ENCODE measurements at places on chromosomes 16 and 17.

- no peak for DNase-seq
Measured at GRCh38 chr16:57379579-57379978, 7.3 kb downstream of the CX3CL1 start.

DNA sequence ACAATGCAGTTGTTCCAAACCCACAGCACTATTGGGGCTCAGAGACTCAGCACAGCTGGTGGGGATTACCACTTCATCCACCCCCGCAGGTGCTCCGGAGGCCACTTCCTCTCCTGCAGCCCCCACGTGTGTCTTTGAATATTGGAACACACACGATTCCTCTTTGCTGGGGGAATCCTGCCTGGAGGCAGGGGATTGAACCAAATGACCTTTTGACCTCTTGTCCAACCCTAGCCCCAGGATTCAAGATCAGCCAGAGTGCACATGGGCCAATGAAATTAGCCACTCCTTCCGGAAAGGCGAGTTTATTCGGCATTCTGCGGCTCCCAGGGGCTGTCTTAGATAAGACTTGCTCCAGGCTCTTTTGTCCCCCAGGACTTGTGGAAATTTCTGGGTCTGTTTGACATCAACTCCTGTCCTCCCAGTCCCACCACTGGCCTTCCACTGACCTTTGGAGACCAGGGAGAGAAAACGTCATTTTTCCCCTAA lies 350.2 kb downstream of the FOXL1 start:
- no peak for DNase-seq

- DNase-seq: no peak
Measured at GRCh38 chr16:56580391-56581048, 8.8 kb upstream of the MT3 start.

DNA sequence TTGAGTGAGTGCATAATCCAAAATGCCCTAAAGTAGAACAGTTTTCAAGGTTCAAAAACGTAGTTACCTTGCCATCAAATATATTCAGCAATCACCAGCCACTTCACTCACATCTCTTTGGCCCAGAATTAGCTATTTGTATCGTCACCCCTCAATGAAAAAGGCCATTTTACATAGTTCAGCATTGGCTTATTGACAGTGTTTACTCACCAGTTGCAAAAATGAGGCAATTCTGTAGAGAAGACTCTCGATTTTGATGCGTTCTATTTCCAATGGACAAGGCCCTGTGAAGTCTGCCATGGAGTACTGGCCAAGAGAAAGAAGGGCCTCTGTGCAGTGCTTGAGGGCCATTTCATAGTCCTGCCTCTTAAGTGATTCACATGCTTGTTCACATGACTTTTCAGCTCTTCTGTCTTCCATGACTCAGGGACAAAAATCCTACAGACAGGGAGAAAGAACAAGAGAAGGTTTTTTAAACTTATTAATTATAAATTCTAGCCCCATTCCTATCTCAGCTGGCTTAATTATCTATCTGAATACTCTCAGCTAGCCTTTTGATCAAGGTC lies 26.5 kb downstream of the HELZ start:
- no peak for DNase-seq

- DNase-seq: peak; percentile 60
Measured at GRCh38 chr16:57530104-57530521, 6.3 kb downstream of the CCDC102A start.

DNA sequence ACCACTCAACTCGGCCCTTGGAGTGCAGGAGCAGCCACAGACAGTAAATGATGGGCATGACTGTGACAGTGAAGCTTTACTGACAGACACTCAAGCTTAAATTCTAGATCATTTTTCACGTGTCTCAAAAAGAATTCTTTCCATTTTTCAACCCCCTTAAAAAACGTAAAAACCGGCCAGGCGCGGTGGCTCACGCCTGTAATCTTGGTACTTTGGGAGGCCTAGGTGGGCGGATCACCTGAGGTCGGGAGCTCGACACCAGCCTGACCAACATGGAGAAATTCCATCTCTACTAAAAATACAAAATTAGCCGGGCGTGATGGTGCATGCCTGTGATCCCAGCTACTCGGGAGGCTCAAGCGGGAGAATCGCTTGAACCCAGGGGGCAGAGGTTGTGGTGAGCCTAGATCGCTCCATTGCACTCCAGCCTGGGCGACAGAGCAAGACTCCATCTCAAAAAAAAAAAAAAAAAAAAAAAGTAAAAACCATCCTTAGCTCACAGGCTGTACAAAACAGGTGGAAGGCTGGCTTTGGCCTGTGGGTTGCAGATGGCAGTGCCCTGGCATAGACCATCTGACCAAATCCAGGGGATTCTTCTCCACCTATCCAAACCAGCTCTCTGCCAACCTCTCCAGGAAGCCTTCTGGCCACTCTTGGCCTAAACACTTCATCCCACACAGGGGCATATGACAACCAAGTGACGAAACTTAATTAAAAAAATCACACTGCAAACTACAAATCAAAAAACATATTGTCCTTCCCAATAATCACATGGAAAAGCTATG lies 18.3 kb downstream of the TBC1D16 start:
- no peak for DNase-seq

DNA sequence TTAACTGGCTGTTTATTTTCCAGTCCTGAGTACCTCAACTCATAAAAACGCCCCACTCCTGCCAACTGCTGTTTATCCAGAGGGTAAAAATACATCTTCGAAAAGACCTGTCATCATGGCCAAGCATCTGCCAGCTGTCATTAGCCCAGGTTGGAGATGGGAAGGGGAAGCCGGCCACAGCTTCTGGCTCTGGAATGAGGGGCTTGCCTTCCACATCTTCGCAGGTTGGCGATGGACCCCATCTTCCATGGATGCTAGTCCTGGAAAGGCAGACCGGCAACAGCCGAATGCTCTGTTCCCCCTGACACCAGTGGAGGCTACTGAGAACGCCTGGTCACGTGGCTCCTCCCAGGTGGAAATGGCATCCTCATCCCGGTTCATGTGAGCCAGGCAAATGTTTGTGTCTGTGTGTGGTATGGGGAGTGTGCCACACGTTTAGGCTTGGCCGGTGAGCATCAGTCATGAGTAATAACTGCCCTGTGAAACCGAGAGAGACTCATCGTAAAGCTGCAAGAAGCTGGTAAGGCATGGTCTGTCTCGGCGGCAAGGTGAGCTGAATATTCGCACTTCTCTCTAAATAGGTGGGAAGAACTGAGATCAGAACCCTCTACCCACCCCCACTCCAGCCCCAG lies 420 bp upstream of the KRTAP17-1 start:
- DNase-seq: no peak

GRCh38 chr16:82796047-82796446 lies 169.3 kb downstream of the CDH13 start:
- no peak for DNase-seq

DNA sequence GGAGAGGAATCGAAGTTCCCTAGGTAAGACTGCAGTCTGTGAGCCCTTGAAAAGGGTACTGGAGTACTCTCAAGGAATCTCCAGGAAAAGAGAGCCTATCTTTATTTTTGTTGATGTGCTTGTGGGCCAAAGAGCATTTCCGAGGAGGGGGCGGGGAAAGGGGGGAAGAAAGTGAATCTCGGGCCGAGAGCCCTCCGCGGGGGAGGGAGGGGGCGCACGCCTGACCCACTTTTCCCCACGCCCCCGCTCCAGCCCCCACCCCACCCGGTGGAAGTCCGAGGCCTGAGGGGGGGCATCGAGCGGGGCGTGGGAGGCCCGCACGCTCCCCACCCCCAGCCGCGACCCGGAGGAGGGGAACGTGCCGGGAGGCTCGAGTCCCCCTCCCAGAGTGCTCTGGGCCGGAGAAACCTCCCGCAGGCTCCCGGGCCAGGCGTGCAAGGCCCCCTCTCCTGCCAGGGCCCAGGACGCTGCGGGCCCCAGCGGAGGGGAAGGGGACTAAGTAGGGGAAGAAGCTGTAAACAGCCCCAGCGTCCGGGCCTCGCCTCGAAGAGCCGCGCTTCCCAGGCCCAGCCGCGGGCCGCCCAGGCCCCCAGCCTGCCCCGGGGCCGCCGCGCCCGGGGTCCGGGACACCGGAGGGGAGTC lies 444 bp downstream of the HELZ start:
- DNase-seq: no peak

- no peak for DNase-seq
Measured at GRCh38 chr17:68133346-68134045, 98.0 kb downstream of the KPNA2 start.

GRCh38 chr17:5126719-5127488 lies 11.1 kb downstream of the USP6 start:
- DNase-seq: no peak

DNA sequence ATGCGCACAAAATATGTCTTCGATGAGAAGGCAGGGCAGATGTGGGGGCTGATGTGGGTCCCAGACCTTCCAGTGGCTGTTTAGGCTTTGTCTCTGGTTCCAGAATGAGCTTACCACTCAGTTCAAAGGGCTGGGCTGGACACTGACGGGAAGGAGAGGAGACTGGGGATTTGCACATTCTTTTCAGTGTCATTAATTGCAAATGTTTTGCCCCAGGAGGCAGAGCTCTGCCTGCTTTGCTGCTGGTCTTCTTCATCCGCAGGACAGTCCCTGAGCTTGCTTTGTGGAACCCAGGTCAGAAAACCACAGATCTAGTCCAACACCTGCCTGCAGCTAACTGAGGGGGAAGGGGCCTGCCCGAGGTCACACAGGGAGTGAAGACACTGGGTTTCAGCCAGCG lies 20.9 kb downstream of the KCNG4 start:
- DNase-seq: no peak

DNA sequence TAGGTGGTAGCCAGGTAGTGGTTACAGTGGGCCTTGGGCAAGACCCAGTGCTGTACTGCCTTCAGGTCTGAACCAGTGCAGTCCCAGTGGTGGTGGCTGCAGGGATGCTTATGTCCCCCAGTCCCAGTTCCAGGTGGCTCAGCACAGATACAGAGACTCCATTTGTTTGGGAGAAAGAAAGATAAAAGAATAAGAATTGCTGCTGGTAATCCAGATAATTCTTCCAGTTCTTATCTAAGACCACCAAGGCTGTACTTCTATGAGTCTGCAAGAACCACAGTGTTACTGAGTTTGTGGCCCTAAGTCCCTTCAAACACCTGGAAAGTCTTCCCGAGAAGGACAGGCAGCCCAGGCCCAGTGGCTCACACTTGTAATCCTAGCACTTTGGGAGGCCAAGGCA lies 33.9 kb upstream of the ATP2C2 start:
- no peak for DNase-seq

- no peak for DNase-seq
Measured at GRCh38 chr16:1990351-1991134, 773 bp downstream of the SYNGR3 start.

DNA sequence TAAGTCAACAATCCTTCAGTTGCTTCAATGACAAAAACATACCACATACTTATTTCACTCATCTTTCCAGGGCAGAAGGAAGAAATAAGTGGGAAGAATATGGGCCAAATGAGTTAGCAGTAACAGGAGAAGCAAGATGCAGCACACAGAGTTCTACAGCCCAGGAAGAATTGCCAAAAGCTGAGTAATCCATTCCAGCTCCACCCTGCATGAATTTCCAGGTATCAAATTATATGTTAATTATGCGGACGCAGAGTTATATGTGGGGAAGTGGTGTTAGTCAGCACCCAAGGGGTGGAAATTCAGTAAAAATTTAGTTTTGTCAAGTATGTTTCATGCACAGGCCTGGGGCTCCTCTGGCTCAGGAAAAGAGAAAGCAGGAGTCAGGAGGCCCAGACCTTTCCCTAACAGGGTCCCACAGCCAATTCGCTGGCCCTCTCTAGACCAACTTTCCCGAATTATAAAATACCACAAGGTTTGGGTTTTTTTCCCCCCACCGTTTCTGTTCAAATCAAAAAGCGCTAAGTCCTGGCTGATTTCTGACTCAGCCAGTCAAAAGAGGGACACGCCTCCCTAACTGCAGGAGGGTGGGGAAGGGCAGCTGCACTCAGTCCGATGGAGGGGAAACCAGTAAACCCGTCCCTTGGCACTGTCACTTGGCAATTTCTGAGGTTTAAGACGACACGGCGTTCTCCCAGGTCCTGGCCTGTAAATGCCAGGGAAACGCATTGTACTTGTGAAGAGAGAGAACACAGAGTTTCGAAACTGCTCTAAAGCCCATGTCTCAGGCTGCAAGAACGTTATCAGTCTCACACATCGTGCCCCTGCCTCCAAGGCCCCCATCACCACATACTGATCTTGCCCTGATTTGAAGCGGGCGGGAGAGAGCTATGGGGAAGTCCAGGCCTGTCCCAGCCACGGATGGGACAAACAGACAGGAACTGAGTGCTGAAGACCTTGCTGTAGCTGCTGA lies 58.1 kb downstream of the ZFHX3 start:
- DNase-seq: no peak

DNA sequence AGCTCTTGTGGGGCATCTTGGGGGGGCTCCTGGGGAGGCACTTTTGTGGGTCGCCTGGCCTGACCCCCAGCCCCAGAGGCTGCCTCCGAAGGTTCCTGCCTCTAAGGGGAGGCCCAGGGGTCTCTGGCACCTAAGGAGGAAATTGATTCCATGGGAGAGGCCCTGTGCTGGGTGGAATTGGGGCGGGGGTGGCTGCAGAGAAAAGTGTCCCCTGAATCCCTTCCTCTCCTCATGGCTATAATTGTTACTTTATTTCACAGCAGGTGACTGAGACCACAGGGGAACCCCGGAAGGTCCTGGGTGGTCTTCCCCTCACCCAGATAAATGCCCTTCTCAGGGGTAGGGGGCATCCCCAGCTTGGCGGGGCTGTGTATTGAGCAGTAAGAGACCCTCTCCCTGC lies 3.1 kb downstream of the GLIS2 start:
- DNase-seq: no peak

- no peak for DNase-seq
Measured at GRCh38 chr17:27873746-27874145, 19.4 kb downstream of the LYRM9 start.

DNA sequence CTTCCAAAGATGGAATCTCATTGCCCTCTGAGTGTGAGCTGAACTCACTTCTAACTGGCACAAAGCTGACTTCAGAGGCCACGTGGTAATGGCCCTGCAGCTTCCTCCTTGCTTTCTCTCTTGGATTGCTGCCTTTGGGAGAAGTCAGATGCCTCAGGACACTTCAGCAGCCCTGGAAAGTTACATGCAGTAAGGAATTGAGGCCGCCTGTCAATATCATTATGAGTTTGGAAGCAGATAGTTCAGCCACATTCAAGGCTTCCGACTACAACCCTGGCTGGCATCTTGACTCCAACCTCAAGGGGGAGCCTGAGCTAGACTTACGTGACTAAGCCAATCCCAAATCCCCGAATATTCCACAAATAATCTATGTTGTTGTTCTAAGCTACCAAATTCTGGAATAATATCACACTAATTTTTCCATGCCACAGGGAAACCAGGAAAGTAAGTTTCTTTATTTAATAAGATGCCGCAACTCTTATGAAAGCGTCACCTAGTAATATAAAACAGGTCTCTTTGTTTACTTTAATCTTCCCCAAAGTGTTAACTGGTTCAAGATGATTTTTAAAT lies 13.6 kb downstream of the CEP20 start:
- no peak for DNase-seq

All from effector CD4-positive, alpha-beta T cell (primary cell).